ENCODE measurements at places on chromosomes 12 and 14.

- DNase-seq, result no peak
These were observed 3.9 kb upstream of the GNB3 start for GRCh38 chr12:6836851-6837250.

GRCh38 chr12:55700255-55701018, 7.3 kb downstream of the ITGA7 start:
- no peak for DNase-seq

GRCh38 chr12:118397708-118398440, 21.5 kb downstream of the SUDS3 start:
- DNase-seq, result no peak

GRCh38 chr14:26463136-26463535, 134.7 kb downstream of the NOVA1 start:
- no peak for DNase-seq

DNA sequence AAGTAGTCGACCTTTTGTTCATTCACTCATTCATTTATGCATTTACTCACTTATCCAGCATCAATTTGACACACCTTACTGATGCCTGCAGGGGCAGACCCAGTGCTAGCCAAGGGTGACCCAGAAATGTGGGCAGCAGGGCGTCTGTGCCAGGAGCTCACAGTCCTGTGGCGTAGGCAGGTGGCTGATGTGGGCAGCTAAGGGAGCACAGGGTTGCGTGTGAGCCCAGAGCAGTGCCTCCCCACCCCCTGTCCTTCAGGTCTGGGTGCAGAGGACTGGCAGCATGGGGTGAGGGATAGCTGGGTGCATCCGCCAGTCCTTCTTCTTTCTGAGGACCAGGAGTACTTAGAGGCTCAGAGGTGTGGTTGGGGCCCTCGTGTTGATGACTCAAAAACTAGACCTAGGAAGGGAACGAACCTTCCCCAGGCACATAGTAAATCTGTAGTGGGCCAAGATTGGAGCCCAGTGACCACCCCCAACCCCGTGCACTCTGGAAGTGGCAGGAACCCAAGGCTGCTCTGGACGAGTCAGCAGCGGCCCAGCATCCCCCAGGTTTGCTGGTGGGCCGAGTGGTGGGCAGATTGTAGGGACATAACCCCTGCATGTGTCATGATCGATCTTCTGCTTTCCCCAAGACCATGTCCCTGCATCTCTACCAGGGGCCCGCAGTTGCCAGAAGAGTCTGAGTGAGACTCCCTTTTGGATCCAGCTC, 63.9 kb downstream of the BEGAIN start:
- no peak for DNase-seq

DNA sequence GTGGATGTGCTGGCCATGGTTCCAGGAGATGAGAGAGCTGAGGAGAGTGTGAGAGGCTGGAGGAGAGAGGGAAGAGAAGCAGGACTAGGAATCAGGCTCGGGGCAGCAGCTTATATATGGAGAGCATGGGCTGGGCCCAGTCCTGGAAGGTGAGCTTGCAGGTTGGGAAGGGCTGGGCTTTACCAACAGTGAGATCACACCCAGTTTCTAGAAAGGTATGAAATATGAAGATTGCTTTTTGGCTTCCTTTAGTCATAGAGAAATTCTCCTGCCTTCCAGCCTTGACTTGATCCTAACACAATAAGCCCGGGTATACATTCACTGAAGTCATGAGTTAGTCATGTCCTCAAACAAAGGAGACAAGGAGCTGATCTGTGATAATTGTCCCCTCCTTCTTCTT, at the start of gene KRT6A:
KRT6A (minus strand) TSS at position 86 of the 400 bp plus-strand sequence; CDS start at position 17, 69 bp downstream.
- no peak for DNase-seq
